Ureter (tissue), 1 donor: ENCODE measurements at places on chromosomes 6 and 20. TPM values are rescaled to one million over a fixed set of nuclear protein-coding genes. Genes with fewer than 3 reads are reported as not detected.

SERAC1 gene
- total RNA-seq, result 6.0 TPM

DNA sequence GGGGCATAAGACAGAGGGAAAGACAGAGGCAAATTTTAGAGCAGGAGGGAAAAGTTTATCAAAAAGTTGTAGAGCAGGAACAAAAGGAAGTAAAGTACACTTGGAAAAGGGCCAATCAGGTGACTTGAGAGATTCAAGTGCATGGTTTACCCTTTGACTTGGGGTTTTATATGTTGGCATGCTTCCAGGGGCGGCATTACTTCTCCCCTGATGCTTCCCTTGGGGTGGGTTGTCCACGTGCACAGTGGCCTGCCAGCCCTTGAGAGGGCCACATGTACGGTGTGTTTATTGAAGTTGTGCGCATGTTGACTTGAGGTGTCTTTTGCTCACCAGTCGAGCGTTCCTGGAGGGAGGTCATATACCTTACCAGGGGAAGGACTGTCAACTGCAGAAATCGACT lies 259.5 kb upstream of the JARID2 start:
- DNase-seq, result peak; percentile 59

- no peak for DNase-seq
These were observed 34.8 kb downstream of the SLC35D3 start for GRCh38 chr6:136956590-136957544.

GRCh38 chr6:27940766-27941165 lies 16.3 kb upstream of the OR2B6 start:
- DNase-seq, result no peak

- no peak for DNase-seq
These were observed 214.8 kb upstream of the CEP162 start for GRCh38 chr6:84442208-84442607.
